T-helper 2 cell treated with Interferon-gamma antibody and Interleukin-4, amounts not matched to agents 5 μg/mL and 100 μg/mL, for 36 hours (primary cell): ENCODE measurements at places on chromosomes 5 and 9.

- no peak for DNase-seq
Observed at GRCh38 chr9:106718936-106719335, 144.0 kb upstream of the ZNF462 start.

- no peak for DNase-seq
Observed at GRCh38 chr5:148398698-148399121, 15.0 kb downstream of the FBXO38 start.

DNA sequence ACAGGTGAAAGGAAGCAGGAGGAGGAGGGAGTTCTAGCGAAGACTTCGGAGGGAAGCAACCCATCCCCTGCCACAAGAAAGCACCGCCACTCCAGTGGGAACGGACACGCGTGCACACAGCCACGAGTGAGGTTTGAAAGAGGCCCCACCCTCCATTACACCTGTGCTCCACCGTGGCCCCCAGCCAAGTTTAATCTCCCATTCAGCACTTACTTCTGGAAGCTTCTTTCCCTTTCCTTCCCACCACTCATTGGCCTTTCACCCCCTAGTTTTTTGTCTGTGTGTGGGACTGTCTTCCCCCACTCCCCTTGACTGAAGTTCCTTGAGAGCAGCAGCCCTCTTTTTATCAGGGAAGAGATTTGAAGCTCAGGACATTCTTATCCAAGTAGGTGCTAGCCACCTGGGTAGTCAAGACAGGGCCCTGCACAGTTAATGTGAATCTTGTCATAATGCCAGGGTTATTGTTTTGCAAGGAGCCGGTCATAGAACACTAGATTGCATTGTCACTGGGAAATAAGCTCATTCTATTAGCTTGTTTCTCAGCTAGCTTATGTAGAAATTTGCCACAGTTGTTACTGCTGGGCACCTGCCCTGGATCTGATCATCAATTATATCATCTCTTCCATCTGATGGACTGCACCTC lies 256.0 kb downstream of the DOCK8 start:
- no peak for DNase-seq

DNA sequence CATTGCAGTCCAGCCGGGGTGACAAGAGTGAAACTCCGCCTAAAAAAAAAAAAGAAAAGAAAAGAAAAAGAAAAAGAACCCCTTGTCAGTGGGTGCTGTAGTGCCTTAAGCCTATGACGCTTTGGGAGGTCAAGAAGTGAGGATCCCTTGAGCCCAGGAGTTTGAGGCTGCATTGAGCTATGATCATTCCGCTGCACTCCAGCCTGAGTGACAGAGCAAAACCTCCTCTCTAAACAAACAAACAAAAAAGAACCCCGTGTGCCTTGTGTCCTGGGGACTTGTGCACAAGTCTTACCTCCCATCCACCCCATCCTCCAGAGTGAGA lies 33.5 kb upstream of the STXBP1 start:
- no peak for DNase-seq

- DNase-seq, result no peak
Observed at GRCh38 chr5:95832664-95833063, 10.1 kb upstream of the GLRX start.

DNA sequence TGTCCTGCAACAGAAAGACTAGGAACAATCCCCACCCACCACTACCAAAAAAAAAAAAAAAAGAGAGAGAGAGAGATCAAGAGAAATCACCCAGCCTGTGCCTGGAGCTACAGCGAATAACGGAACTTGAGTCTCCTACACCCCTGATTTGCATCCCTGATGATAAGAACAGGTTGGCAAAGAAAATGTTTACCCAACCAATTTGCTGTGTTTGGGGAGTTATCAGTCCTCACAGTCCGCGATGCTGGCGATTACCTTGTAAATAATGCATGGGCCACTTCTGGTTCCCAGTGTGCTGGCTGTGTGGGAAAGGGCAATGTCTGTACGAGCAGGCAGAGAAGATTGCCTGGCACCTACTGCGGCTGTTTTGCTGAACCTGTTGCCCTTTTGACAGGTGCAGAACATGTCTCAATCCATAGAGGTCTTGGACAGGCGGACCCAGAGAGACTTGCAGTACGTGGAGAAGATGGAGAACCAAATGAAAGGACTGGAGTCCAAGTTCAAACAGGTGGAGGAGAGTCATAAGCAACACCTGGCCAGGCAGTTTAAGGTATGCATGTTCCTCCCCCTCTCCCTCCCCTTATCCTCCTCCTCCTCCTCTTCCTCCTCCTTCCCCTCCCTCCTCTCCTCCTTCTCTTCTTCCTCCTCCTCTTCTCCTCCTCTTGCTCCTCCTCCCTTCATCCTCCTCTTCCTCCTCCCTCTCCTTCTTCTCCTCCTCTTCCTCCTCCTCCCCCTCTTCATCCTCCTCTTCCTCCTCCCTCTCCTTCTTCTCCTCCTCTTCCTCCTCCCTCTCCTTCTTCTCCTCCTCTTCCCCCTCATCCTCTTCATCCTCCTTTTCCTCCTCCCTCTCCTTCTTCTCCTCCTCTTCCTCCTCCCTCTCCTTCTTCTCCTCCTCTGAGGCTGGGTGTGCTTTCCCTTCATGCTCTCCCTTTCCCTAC lies 8.3 kb downstream of the OLFM1 start:
- DNase-seq, result no peak
